ENCODE measurements at places on chromosomes 5 and 9.

- DNase-seq: no peak
These were observed 782 bp upstream of the CDC20B start for GRCh38 chr5:55173687-55174230.

DNA sequence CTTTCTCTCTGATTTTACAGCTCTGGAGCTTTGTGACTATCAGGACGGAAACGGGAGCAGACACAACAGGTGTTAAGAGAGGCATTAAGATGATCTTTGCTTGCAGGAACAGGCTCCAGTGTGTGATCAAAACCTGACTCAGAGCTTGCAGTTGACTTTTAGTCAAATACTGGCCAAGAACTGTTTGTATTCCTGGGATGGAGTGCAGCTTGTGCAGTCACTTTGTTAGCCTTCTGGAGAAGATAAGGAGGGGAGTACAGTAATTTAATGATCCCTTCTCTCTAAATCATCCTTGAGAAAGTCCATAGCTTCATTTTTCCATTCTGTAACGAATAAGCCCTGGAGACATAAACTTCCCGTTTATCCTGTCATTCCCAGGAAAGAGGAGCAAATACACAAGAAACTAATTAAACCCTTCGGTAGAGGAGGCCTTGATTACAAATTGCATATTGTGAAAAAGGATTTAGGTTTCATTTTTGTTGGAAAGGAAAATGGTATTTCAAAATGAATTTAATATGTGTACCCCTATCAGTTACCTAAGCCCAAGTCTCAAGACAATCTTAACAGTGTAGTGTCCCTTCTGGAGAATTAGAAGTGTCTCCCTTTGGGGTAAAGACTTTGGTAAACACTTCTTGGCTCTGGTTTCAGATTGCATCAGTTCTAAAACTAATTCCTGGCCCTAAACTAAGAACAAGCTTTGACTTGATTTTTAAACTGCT is 3.1 kb upstream of the STOM start:
- DNase-seq: no peak

DNA sequence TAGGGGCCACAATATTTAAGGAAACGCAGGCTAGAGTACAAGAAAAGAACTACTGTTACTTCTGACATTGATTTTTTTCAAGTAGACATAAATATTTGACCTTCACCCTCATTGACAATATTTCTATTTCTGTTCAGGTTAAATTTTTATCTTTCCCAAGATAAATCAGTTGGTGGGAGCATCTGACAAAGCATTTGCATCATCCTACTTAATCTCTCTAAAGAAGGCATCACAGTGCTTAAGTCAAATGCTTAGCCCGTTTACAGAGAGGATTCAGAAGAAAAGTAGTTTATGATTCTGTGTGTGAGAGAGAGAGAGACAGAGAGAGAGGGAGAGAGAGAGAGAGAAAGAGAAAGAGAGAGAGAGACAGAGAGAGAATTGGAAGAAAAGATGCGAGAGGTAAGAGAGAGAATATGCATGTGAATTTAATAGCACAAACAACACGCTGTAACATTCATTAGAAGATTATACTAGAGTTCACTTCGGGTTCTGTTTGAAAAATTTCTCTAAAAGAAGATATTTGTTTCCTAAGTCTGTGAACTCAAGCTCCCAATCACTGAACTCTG is 1093.3 kb upstream of the CDH6 start:
- no peak for DNase-seq

DNA sequence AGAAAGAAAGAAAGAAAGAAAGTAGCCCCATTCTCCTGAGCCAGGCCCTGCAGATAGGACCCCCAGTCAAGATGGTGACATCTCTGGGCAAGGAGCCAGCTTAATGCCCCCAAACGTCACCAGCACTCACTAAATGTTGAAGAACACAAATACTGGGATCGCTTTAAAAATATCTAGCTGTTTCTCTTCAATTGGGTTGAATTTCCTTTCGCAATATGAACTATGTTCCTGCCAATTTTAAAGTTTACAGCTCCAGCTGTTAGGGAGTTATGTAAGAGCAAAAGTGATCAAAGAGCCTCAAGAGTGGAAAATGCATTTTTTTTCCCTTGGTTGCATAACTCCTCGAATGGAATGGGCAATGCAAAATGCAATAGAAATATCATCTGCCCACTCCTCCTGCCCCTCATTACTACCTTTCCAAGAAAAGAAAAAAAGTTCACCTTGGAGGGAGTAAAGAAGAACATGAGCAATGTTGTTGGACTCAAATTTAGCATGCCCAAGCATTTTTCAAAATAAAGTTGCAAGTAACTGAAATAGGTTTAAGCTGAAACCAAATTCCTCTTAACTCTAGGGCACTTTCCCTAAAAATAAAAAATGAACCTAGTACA is 244.2 kb upstream of the PIK3R1 start:
- DNase-seq: no peak

- DNase-seq: peak; percentile 50
These were observed at the start of gene BASP1 for GRCh38 chr5:17217493-17218352. BASP1 (plus strand) TSS chr5:17217631; CDS start chr5:17275217, 57,586 bp downstream.

- DNase-seq: no peak
These were observed 120.1 kb upstream of the CCL21 start for GRCh38 chr9:34830068-34830467.

DNA sequence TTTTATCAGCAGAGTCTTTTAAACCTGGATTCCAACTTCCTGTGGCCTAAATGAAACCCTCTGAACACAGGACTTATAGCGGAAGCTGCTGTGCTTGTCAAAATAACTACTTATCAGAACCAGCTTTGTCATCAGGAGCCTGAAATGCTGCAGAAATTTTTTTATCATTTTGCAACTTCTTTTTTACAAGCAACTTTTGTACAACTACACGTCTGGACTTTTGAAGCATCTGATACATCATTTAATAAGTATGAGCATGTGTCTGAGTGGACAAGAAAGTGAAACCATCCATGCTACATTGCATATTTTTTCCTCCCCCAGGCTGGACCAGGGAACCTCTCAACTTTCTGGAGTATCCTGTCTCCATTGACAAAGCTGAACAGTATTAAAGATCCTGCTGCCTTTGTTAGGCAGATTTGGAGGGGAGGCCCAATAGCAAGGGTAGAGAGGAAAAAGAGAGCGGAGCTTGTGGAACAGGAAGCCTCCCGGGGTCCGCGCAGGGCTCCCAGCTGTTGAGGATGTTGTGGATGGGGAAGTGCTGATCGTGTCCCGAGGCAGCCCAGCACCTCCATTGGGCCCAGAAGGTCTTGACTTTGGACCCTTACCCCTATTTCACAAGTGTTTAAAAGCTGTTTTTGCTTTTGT is 196.6 kb downstream of the MSX2 start:
- DNase-seq: no peak

- DNase-seq: no peak
These were observed 48.1 kb upstream of the CLPTM1L start for GRCh38 chr5:1392801-1393565.

GRCh38 chr5:567664-568060 is 43.4 kb upstream of the SLC9A3 start:
- DNase-seq: no peak

DNA sequence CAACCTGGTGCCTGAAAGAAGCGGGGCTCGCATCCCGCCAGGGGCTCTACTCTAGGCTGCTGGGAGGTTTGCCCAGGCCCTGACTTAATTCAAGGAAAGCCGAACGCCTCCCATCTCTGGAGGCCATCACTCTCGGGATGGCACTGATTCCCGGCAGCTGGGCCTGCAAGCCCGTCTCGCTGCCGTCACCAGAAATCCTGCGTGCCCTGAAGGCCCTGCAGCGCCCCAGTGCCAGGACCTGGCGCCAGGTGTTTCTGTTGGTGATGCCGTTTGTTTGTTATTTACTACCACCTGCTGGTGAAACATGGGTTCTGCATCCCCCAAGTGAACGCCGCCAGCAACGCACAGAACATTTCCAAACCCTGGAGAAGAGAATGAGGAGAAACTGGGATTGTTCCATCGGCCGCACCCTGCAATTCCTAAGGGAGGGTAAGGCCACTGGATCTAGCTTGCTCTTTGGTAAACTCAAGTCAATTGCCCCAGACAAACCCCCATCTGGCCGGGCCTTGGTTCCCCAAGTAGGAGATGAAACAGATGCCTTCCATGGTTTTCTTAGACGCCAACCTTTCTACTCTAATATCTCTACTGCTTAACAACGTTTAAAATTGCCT is 77.9 kb downstream of the AK8 start:
- DNase-seq: peak; percentile 67

DNA sequence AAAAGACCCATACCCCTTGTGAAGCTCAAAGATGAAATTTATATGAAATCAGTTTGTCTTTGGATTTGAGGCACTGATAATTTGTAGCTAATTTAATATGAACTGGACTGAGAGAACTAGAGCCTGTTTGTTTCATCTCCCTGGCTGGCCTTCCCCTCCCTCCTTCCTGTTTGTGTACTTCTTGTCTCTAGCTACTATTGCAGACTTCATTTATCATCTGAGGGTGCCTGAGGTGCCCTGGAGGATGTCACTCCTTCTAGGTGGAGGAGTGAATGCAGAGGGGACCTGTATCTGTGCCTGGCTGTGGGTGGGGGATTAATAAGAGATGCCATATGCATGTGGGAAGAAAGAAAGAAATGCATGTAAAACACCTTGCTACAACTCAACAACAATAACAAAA is 22.2 kb upstream of the GNPDA1 start:
- DNase-seq: no peak

GRCh38 chr5:9562141-9562540 is 16.3 kb upstream of the SEMA5A start:
- no peak for DNase-seq

DNA sequence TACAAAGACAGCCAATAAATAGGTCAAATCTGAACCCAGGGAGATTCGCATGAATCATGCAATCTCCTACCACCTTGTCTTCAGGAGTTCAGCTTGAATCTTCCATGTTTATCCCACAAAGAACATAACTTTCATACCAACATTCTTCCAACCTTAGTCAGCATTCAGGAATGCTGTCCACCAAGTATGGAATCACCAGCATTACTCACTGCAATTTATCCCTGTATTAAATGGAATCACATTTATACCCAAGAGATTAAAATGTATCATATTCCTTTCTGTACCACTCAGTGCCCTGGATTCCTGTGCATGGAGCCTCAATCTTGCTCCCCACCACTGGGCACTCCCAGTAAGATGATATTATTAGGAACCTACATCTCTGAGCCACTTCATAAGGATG is 162.6 kb downstream of the GLIS3 start:
- DNase-seq: no peak

DNA sequence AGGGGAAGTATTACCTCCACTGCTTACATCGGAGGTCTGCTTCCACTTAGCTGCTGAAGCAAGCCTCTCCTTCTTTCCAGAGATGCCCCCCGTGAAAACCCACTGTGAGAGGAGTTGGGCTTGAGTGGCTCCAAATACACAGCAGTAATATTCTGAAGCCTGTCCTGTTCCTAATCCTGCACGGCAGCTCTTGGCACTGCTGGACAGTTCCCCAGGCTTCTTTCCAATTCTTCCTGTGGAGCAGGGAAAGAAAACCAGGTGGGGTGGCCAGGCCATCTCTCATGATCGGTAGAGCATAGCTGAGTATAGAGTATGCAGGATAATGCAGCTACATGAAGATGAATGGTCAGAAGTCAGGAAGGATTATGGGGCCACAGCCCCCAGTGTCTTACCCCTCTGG is 335.3 kb downstream of the MARCHF11 start:
- no peak for DNase-seq

DNA sequence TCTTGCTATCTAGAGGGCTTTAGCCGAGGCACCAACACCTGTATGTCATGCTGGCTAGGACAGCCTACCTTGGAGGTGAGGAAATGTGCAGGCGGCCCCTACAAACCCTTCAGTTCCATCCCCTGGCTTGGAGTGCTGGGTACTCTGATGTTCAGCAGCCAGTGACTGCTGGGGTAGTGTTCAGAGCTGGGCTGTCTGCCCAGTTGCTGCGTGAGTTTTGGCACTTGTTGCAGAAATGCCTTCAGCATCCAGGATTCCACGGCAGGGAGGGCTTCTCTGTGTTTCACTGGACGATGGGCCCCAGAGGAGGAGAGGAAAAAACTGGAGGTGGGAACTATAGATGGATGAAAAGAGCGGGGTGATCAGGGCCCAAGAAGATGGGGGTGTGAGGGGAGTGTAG is 10.4 kb downstream of the SWI5 start:
- DNase-seq: no peak

- DNase-seq: no peak
These were observed 29.1 kb downstream of the TRIO start for GRCh38 chr5:14172149-14172795.

- DNase-seq: no peak
These were observed 1.5 kb downstream of the BTF3 start for GRCh38 chr5:73499756-73500155.

DNA sequence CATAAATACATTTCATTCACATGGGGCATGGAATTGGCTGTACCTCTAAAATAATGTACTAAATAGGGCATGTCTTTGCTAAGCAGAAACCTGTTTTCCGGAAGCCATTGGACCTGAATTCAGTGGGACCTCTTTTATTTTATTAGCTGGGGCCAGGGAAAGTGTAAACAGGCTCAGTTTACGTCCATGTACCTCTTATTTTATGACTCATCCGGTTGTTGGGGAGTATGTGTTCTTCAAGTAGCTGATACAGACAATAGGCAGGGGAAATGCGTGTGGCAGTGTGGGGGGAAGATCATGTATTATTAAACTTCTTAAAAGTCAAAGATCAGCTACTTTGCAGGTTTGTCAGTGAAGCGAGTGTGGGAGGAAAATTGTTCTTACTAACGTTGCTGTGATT is 1.4 kb upstream of the GDNF start:
- no peak for DNase-seq

DNA sequence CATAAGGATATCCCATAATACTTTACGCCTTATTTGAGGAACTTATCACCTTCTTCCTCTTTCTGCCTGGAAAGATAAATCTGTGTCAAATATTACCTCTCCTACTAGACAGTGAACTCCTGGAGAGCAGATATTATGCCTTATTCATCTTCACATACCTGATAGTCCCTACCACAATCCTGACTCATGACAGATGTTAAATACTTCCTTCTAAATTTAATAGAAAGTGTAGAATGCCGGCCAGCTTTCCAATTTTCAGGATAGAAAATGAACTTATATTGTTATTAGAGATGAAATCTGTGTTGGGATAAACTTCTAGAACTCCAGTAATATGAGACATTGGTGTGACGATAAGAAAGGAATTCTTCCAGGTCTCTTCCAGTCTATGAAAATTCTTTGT is 89.0 kb downstream of the GCNT4 start:
- DNase-seq: no peak

DNA sequence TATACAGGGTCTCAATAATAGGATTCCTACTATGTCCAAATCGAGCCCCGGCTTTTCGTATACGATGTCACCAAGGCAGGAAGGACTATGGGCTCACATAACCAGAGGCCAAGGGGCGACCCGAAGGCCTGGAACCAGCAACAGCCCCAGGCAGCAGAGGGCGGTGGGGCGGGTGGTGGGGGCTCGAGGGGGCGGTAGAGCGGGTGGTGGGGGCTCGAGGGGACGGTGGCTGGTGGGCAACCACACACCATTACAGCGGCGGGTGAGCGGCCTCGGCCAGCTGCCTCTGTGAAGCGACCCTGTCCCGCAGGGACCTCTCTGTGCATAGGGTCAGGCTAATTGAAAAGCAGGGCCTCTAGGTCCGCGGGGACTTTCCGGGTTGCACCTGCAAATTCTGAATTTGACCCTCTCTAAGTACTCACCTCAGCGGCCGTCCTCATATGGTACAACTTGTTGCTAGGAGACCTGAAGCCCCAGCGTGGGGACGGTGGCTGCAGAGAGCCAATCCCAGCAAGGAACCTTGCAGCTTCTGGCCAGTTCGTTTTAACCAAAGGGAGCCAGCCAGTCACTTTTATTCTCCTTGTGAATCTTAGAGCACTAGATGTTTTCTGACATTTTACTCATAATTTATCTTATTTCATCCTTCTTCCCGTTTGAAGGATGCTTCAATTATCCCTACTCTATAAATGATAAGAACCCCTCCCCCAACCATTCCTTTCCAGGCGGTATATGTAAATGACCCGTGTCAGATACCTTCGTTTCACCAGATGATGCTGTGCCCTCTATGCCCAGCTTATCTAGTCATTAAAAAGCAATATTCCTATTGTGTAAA is at the start of gene NME5:
Gene NME5 (minus strand): TSS at position 480 of the 832 bp plus-strand sequence. CDS start 648 bp downstream, outside the sequence.
- peak; percentile 16 for DNase-seq
